HEK293T (cell line): ENCODE measurements at places on chromosomes 16 and 17.

- DNase-seq, result no peak
Observed at GRCh38 chr16:27844826-27845225, 218.7 kb downstream of the GSG1L start.

GRCh38 chr16:19967963-19968362, 83.3 kb upstream of the GPRC5B start:
- no peak for DNase-seq

DNA sequence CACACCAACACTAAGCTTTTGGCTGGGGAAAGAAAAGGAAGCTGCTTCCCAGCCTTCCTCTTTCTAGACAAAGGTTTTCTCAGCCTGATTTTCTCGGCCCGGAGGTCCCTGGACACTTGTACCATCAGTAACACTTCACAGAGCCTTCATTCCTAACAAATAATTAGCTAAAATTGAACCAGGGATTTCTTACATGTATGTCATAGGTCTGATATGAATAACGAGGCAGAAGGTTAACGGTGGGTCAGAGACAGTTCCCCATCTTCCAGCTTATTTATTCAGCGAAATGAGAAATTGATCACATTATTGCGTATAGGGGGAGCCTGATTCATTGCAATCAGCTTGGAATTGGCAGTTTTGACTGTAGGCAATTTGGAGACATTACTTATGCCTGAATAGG, 142.5 kb downstream of the SALL1 start:
- DNase-seq, result no peak

DNA sequence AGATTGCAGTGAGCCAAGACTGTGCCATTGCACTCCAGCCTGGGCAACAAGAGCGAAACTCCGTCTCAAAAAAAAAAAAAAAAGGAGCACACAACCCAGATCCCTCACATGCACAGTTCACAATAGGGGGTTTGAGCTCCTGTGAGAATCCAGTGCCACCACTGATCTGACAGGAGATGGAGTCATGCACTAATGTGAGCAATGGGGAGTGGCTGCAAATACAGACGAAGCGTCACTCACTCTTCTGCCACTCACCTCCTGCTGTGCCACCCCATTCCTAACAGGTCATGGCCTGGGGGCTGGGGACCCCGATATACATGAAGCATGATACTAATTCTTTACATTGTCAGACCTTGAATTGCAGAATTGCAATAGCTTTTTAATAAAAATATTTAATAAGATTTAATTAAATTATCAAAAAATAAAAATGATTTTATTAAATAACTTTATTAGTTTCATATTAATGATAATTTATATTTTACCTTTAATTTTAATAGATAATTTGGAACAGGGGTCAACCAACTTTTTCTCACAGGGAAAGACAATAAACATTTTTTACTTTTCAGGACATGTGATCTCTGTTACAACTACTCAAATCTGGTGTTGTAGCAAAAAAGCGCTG, 171.4 kb downstream of the COPRS start:
- no peak for DNase-seq

DNA sequence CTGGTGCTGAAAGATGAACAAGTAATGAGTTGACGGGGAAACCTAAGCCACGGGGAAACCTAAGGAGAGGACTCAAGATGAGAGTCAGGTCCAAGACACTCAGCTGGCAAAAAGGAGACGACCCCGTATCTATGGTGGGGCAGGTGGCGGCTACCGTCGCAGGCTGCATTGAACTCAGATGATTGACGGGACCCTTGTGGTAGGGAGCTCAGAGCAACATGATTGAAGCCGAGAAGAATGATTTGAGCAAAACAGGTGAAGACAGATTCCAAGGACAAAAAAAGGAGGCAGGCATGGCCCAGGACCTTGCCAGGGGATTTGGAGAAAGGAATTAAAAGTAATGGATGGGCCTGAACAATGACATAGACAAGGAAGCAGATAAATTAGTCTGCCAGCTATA, 7.5 kb upstream of the MYH3 start:
- DNase-seq, result no peak

DNA sequence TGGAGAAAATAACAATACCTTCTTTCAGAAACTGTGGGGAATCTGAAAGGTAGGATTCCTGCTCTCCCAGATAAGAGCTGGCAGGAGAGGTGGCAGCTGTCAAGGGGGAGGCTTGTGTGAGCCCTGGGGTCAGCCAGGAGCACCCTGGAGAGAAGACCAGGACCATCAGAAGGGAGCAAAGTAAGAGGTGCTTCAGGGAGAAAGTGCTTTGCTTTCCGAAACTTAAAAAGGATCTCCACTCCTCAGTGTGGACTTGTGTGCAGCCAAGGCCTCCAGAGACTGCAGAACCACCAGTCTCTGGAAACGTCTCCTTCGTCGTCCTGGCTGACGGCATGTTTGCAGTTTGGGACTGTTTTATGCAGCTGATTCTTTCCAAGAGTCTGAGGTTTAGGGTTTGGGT, 13.7 kb upstream of the SOX9 start:
- DNase-seq, result no peak

- DNase-seq, result no peak
Observed at GRCh38 chr17:21209511-21210175, 4.3 kb downstream of the TMEM11 start.

DNA sequence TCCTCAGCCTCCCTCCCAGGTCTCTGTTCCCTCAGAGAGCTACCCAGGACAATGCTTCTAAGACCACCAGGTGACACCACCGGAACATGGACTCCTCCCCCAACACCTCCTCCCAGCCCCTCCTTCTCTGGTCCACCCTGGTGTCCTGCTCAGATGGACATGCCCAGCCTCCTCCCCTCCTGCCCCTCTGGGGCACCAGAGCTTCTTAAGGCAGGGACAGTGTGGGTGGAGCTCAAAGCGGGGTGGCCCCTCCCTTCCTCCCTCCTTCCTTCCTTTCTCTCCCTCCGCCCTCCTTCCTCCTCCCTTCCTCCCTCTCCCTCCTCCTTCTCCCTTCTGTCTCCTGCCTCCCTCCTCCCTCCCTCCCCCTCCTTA, 22.7 kb downstream of the TRPV3 start:
- DNase-seq, result no peak

DNA sequence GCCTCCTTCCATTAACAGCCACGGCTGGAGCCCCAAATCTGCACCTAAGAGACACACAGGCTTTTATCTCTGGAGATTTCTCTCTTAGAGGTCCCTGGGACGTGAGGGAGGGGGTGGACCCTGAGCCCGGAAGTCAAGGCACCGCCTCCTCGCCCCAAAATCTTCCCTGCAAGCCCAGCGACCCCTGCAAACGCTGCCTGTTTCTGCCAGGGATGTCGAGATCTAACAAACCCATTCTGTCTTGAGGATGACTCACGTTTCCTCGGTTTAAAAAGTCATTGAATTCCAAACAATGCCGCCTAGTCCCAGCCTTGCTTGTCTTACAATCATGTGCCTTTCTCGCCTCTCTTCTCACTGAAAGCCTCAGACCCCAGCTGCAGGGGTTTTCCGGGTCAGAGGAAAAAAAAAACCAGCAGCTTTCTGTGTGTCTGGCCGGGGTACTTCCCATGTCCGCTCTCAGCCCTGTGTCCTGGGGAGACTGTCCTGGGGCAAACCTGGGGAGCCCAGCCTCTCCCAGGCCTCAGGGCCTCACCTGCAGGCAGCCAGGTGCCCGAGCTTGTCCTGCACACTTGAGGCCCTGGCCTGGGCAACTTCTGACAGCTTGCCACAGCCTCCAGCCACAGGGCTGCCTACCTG, 15.4 kb downstream of the ARL2BP start:
- DNase-seq, result no peak

GRCh38 chr16:23771027-23771426, 16.2 kb downstream of the CHP2 start:
- DNase-seq, result no peak

DNA sequence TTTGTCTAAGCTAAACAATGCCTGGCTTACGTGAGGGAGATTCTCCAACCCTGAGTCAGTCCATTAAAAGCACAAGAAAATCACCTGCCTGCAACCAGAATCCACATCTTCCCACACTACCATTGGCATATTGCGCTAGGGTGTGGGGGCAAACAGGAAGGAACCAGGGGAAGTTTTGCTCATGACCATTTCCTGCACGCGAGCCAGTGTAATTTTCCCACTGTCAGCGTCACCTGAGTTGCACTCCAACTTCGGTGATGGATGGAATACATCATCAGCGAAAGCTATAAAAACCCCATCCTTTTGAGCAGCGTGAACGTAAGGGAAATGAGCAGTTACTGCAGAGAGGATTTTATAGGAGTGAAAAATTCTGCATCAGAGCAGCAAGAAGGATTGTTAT, 167.9 kb upstream of the NOL11 start:
- no peak for DNase-seq

GRCh38 chr16:5045499-5046115, 11.9 kb upstream of the NAGPA start:
- DNase-seq, result no peak

DNA sequence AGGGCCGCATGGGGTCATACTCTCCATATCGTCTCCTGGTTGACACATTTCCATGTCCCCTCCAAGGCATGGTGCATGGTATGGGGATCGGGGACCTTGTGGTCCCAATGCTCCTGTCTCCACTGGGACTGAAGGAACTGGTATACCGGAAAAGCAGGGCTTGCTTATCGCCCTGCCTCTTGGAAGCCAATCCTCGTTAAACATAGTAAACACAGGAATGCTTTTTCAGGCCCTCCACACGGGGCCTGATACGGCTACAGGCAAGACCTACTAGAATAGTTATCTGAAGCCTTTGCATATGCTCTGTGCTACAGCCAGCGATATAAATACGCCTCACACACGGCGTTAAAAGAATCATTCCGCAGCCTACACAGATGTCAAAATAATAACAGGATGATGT, 159.5 kb downstream of the SHISA9 start:
- no peak for DNase-seq

- no peak for DNase-seq
Observed at GRCh38 chr17:81477173-81477572, 35.4 kb downstream of the ACTG1 start.

DNA sequence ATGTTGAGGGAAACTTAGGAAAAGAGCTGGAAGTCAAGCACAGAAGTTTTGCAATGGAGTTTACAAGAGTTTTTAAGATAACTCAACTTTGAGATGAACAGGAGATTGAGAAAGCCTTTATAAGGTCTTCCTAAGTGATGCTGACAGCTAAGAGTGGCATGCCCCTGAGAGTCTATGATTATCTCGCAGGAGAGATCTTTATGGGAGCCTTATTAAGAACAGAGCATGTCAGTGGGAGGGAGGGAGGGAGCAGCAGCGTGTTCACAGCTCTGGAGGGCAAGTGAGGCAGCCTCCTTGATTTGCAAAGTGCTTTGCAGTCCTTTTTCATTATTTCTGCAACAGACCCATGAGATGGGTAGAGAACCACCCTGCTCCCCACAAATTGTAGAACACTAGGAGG, 30.7 kb downstream of the GNAO1 start:
- DNase-seq, result no peak

DNA sequence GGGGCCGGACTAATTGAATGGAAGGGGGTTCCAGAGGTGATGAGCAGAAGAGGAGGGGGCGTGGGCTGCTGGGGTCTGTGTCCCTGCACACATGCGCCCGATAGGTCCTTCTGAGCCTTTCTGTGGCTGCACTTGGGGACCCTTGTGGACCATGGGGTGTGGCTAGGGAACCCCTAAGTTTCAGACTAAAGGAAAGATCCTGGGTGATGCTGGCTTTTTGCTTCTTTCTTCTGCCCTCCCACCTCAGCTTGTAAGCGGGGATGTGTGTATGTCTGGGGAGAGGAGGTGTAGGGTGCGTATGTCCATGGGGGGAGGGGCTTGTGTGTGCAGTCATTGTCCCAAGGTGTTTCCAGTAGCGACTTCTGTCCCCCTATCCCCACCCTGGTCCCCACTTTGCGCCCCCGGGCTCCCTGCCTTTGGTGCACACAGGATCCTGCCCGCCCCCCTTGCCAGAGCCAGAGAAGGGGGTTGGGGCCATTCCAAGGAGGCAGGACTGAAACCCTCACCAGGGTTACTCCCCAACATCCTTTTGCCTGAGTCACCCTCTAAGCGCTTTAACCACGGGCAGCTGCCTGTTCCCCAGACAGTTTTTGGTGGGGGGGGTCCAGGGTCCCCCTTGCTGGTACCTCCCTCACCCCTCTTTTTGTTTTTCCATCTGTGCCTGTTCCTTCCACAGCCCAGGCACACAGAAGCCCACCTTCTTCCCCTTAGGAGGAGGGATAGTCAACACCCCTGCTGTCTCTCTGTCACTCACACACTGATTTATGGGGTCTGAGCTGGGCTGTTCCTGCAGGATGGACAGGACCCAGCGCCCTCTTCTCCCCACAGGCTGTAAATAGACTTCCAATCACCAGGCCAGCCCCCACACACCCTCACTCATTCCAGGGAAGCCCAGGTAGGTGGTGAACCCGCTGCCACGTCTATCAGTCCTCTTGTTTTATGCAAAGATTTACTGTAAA, 83.2 kb downstream of the ARHGAP23 start:
- DNase-seq, result no peak

DNA sequence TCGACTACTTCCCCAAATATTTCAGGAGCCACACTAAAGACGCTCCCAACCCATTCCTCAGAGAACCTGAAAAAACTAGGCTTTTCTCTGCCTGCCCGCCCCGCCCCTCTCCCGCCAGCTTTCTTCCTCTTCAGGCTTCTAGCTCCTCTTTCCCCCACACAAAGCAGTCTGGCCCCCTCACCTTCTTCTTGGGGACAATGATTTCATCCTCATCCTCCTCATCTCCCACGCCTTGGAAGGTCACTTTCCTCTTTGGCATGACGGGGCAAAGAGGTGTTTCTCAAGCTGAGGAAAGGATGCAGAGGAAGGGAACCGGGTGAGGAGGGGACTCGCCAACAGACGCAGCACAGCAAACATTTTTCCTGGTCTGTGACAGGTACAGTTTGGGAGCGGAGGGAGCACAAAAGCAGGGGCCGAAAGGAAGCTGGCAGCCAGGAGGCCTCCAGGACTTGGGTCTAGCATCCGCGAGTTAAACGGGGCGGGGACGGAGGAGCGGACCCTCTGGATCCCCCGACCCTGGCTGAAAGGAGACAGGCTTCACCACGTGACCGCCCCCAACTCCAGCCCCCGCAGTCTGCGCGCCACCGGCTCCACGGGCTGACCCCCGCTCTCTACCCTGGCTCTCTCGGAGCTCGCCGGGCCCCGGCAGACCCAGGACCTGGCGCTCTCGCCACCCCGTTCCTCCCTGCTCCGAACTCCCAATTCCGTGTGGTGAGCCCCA, 525 bp downstream of the CD2BP2 start:
- no peak for DNase-seq

DNA sequence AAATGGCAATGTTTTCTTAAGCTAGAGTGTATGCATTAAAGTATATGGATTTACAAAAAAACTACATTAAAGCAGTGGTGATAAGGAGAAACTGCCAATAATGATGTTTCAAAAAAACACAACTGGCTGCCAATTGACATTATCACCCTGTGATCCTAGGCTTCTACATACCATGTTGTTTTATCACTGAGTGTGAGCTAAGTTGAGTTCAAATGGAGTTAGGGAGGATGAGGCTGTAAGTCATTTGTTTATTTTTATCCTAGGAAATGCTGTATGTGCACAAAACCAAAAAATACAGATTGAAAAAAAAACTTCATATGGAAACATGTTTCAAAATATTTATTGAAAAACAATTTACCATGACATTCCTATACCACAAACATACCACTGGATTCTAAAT, 22.9 kb downstream of the CHCT1 start:
- DNase-seq, result no peak

- DNase-seq, result no peak
Observed at GRCh38 chr16:11689031-11689840, 21.0 kb downstream of the SNN start.
